ENCODE measurements at places on chromosomes 7 and 10.

GRCh38 chr10:60479305-60480020 is 89.8 kb upstream of the ANK3 start:
- DNase-seq = no peak

DNA sequence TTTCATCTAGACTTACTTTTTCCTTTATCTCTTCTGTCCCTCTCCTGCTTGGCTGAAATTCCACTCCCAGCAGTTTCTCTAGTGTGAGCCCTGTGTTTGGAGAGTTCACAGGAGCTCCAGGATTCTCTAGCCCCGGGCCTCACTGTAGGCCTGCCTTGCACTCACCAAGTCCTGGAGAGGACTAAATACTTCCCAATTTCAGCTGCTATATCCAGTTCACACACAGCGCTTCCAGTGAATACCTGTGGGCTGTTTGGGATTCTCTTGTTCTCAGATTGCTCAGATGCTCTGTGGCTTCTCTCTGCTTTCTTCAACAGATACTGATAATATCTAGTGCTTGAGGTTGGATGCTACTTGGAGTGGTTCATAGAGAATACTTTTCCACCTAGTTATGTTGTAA is 46.0 kb downstream of the MINPP1 start:
- no peak for DNase-seq

DNA sequence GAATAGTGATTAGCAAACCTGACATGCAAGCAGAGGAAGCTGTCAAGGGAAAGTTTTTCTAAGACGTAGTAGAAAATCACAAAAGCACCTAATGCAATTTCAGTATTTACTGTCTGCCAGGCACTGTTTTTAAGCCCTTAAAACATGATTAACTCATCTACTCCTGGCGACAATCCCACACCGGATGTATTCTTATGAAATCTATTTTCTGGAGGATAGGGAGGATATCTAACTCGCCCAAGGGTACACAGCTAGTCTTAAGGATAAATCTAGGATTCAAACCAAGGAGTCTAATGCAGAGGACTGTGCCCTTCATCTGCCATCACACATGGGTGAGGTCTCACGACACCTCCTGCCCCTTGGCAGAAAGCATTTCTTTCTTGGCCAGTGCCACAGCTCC is 47.8 kb upstream of the FIGNL1 start:
- no peak for DNase-seq

DNA sequence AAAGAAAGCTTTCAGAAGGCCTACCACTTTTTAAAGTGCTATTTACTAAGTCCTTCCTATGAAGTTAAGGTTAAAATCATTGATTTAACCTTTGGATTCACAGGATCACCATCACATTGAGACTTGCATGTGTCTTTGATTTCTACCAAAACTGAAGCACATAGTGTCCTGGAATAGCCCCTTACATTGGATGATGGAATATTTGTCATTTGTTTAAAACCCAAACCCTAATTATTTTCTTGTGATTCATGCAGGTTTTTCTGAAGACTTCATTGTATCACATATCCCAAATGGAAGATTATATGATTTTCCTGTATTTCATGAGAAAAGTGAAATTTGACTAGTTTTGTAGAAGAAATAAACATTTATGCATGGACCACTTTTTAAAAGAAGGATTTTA is 3.3 kb downstream of the SEMA3A start:
- no peak for DNase-seq

DNA sequence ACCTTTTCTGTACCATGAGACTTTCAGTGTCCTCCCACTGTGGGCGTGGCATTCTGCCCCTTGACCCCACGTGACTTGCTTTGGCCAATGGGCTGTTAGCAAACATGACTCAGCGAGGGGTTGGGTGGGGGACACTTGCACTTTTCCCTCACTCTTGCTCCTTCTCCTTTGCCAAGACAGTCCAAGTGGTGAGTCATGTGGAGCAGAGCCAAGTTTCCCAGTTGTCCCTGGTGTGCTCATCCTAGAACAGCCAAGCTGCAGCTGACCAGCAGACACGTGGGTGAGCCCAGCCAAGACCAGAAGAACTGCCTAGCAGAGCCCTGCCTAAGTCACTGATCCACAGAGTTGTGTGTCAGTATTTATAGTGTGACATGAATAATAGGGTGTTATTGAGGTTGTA is 82.8 kb upstream of the CPXM2 start:
- no peak for DNase-seq

DNA sequence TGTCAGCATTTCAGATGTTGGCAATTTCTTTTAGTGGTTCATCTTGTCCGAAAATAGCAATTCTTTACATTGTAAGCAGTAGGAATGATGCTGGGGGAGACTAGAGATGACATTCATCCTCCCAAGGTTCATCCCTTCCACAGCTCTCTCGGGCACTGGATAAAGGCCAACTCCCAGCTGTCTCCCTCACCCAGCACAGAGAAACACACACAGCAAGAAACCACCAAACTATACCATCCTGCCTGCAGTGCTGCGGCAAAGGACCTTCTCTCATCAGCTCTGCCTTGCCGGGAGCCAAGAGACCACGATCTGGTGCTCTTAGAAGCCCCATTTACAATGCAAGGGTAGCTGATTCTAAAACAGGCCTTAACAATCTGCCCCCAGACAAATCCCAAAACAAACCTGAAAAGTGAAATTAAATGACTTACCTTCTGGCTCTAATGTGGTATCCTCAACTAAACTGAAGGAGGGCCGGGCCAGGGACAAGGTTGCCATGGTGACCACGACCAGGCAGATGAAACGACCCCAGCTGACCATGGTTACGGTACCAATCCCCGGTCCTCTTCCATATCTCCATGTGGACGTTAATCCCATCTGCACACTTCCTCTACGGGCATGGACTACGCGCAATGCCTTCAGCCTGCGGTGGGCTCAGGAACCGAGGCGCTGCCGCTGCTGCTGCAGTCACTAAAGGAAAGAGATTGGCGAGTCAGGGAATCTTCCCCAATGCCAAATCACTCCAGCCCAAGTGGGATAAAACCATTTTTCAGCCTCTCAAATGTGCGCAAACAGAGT is 4.8 kb downstream of the FGFR2 start:
- no peak for DNase-seq

GRCh38 chr10:127774766-127775559 is 38.0 kb downstream of the FOXI2 start:
- DNase-seq = no peak

GRCh38 chr10:23914641-23915040 is 294.3 kb upstream of the KIAA1217 start:
- DNase-seq = no peak

GRCh38 chr10:95832216-95833041 is 75.3 kb upstream of the CC2D2B start:
- no peak for DNase-seq

- DNase-seq = no peak
These were observed 40.4 kb upstream of the SHH start for GRCh38 chr7:155852426-155853301.

DNA sequence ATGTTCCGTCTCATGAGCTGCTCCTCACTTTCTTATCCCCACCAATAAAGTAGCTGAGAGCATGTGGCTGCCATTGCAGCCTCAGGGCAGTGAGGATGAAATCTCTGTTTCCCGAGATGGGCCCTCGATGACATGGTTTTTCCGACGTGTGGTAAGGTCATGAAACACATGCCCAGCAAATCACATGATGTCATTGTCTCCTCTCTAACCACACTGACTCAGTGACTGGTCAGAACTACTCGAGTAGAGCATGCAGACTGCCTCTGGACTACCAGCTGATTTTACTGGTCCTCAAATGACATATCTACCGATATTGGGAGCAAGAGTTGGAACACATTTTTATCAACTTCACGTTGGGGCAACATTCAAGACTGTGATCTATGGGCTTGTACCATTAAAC is 786.1 kb downstream of the CNTNAP2 start:
- no peak for DNase-seq

GRCh38 chr7:128841171-128841690 is 11.0 kb downstream of the FLNC start:
- DNase-seq = no peak

DNA sequence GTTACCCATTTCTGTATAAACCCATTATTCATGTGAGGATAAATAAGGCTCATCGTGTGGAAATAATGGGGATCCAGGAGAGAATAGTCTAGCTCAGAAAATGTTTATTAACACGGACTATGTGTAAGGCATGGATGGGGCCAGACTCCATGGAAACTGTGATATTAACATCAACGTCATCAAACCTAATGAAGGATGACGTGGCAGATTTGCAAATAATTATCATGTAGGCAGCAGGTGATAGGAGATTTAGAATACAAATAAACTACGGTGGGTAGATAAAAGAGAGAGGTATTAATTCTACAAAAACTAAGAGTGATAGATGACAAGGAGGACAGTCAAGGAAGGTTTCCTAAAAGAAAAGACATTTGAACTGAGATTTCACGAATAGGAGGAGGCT is 592.2 kb downstream of the REEP3 start:
- DNase-seq = no peak

GRCh38 chr7:47225387-47226131 is 356.4 kb downstream of the TNS3 start:
- no peak for DNase-seq

- no peak for DNase-seq
These were observed 28.1 kb upstream of the KIF5B start for GRCh38 chr10:32084185-32084851.

- DNase-seq = no peak
These were observed 68.5 kb downstream of the EPDR1 start for GRCh38 chr7:37988721-37989650.

DNA sequence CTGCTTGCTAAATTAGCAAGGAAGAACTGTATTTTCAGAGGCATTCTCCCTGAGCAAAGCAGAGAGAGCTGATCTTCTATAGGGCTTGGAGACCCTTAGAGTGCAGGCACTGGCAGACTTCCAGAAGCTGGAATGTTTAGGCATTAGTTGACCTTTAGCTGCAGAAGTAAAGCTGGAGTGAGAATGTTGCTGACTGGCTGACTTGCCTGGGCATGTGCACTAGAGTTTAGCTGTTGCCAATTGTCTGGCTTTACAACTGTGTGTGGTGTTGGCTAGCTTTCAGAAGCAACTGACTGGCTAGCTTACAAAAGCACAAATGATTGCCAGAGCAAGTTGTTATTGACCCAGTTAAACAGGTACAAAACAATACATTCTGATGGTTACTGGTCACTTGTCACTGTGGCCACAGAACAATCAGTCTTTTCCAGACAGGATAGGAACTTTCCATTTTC is 25.1 kb downstream of the FAM13C start:
- no peak for DNase-seq

- DNase-seq = no peak
These were observed 516.5 kb downstream of the PHTF2 start for GRCh38 chr7:78315119-78315518.

- no peak for DNase-seq
These were observed 23.6 kb downstream of the MEST start for GRCh38 chr7:130515315-130516040.

DNA sequence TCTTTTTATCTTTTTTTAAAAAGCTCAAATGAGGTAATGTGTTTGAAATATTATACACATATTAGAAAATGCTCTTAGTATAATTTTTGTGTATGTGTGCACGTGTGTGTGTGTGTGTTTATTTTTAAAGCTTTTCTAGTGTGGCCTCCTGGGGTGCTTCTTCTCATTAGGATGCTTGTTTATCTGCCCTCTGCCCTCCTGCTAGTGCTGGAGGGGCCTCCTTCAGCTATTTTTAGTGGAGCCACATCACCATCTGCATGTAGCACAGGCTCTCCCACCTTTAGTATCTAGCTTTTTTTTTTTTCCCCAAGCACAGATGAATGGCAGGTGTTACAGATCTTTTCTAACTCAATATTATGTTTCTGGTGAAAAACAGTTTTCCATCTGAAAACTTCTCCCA is 155.7 kb upstream of the TMEM229A start:
- no peak for DNase-seq

DNA sequence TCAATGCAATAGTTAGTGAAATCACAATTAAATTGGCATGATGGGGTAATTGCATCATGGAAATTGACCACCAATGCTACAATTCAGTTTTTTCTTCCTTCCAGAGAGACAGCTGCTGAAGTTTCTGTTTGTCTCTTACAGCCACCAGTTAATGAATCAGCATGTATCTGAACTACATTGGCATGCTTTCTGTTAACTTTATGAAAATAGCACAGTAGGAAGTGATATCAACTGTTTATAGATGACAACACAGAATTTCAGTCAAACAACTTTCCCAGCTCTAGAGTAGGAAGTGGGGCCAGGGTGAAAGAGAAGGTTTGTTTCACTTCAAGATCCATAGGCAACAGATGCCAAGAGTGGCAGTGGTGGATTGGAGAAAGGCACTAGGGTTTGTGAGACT is 339.6 kb upstream of the VWC2 start:
- no peak for DNase-seq

GRCh38 chr10:24417053-24417452 is 208.1 kb downstream of the KIAA1217 start:
- DNase-seq = no peak

DNA sequence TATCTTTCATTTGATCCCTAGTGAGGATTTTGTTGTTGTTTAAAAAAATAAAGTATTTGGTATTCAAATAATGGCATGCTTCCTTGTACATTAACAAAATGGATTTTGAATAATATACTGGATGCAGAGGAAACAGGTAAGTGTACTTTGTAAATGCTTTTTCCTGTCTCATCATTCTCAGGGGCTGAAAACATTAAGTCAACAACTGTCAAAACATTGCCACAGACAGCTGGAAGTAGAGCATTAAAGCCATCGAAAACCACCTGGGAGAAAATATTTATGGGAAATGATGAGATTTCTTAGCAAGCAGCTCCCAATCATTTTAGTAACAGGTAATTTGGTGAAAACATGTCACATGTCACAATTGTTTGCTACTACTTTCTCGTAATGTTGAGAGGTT is 10.7 kb downstream of the TAS2R39 start:
- DNase-seq = no peak

- DNase-seq = no peak
These were observed 8.7 kb downstream of the CPXM2 start for GRCh38 chr10:123882681-123883445.

GRCh38 chr7:29150856-29151255 is 4.5 kb upstream of the CPVL start:
- DNase-seq = no peak

GRCh38 chr7:112572669-112573301 is 92.0 kb downstream of the LSMEM1 start:
- no peak for DNase-seq

- DNase-seq = no peak
These were observed 39.0 kb downstream of the TFAM start for GRCh38 chr10:58424176-58424575.

- no peak for DNase-seq
These were observed 2.9 kb downstream of the MACROH2A2 start for GRCh38 chr10:70055550-70055949.

- DNase-seq = no peak
These were observed 18.5 kb upstream of the ERLIN1 start for GRCh38 chr10:100204370-100204769.

DNA sequence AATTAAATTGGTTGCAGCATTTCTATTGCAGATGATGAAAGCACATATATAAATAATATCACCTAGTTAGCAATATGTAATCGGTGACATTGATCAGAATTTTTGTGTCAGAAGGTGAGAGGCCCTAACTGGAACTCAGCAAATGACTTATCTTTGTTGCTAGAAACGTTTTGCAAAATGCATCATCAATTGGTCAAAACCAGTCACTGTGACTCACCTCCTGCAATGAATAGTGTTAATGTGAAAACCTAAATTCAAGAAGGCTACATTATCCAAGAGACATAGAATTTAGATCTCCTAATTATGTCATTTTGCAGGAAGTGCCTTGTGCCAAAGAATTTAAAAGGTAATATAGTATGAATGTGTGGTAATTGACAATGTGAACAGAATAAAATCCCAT is 9.8 kb upstream of the PNLIPRP3 start:
- no peak for DNase-seq

Measured in AML-193 (cell line).